Activated CD4-positive, alpha-beta T cell treated with anti-CD3 and anti-CD28 coated beads, Interleukin-10, Interleukin-2, amounts not matched to agents 100 ng/mL and 50 ng/mL, durations not matched to agents 16 hours and 8 hours (primary cell): ENCODE measurements at places on chromosomes 16 and 17.

- no peak for DNase-seq
These were observed 5.9 kb upstream of the MSLN start for GRCh38 chr16:754656-755055.

DNA sequence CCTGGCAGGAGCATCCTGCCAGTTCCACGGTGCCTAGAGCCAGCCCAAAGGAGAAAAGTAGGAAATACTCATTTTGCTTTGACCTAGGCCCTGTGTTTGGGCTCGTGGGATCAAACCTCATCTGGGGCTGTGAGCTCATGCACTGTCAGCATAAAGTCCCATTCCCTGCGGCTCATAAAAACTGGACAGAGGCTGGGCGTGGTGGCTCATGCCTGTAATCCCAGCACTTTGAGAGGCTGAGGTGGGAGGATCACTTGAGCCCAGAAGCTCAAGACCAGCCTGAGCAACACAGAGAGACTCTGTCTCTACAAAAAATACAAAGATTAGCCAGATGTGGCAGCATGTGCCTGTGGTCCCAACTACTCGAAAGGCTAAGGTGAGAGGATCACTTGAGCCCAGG, 17.9 kb downstream of the ATP6V0D1 start:
- DNase-seq = no peak

DNA sequence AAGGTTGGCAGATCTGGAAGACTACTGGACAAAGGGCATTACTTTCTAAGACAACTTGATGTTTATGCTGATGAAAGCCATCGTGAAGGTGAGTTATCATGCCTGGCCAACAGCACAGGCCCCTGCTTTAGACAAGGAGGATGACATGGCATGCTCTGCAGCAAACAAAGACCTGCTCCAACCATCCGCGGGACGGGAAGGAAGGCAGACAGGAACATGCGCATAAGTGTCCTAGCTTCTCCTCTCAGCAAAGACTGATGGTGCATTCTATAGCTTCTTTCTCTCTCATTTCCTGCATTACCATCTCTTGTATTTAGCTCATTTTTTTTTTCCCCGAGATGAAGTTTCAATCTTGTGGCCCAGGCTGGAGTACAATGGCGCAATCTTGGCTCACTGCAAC, 5.4 kb downstream of the NPLOC4 start:
- DNase-seq = no peak

DNA sequence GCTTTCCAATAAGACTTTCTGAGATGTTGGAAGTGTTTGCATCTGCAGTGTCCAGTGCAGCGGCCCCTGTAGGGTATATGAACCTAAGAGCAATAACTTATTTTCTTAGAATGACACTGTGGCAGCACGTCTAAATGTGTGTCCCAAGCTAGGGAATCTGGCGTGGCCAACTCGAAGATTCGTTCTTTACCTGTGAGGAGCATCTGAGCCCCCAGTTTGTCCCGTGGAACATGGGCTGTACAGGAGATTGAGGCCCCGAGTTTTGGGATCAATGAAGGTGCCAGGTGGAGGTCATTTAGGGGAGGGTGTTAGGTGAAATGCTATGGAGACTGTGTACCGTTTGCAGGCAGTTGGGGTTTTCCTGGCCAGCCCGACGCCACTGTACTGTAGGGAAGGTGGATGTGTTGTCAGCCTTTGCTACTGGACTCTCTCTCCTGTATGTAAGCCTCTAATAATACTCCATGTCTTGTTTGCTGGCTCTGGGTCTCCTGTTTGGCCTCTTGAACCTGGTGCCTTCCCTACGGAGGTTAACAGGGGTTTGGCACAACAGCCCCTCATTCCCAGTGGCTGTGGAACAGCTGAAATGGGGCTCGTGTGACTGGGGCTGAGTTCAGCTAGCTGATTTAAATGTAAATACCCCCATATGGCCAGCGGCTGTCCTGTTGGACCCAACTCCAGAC, 45.5 kb upstream of the SDK2 start:
- no peak for DNase-seq

DNA sequence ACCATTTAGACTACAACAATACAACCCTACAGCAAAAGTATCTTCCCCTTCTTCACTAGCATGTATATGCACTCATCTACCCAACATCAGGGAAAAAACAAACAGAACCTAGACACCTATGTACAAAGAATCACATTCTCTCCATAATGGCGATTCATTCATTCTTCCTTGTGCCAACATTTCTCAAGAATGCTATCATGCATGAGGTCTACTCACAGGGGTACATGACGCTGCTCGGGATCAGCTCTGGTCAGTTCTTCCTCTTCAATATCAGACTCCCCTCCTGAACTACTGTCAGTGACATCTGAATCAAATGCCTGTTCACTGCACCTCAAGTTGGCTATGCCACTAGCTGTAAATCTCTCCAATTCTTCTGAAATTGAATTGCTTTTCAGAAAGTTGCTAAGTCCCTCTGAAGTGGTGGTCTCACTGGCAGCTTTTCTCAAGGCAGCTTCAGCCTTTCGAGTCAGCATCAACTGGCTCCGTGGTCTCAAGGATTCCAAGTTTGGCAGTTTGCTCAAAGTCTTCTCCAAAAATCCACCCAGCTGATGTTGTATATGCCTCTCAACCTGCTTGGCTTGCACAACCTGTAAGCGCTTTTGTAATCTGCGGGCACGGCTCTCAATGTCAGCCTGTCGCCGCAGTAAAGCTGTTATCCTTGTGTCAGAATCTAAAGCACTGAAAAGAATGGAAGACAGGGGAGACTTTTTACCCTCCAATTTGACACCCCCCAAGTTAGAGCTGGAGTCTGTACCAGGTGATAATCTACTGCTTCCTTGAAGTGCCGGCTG, 22.4 kb downstream of the KANSL1 start:
- DNase-seq = no peak

- DNase-seq = no peak
These were observed 694 bp upstream of the TBCD start for GRCh38 chr17:82751171-82751570.

DNA sequence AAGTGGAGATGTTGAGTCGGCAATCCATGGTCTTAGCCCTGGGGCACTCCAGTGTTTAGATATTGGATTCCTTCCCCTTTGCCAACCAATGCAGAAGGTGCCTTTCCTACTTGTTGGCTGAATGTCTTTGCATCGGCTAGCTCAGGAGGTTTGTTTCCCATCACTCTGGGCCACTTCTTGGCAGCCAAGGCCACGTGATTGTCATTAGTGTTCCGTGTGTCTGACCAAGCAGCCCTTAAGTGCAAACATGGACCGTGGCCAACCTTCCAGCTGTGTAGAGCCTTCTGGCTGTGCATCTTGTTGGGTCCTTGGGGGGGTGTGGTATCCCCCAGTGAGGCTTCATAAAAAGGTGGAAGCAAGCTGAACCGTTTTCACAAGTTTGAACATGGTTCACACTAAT, 66.0 kb downstream of the GNAO1 start:
- no peak for DNase-seq

- peak; percentile 22 for DNase-seq
These were observed 49.8 kb downstream of the WDR45B start for GRCh38 chr17:82598256-82599119.
